ENCODE measurements at places on chromosomes 2 and 18. TPM values are rescaled to one million over a fixed set of nuclear protein-coding genes. Genes with fewer than 3 reads are reported as not detected.

The ZEB2 gene
- 28.5 TPM for polyA plus RNA-seq

The APCDD1 gene
- polyA plus RNA-seq: 1.9 TPM

The RAMP1 gene
- 24.5 TPM for polyA plus RNA-seq

The FAM237A gene
- not detected for polyA plus RNA-seq

The GBX2 gene
- not detected for polyA plus RNA-seq

The IL1RL1 gene
- polyA plus RNA-seq: 0.16 TPM

The ATP8B1 gene
- 1.0 TPM for polyA plus RNA-seq

The FSHR gene
- polyA plus RNA-seq: not detected

Measured in spleen (tissue), 13 donors.